RPMI8226 (cell line): ENCODE measurements at places on chromosomes 11 and 22.

GRCh38 chr11:65414776-65415498 is 7.7 kb upstream of the NEAT1 start:
- no peak for DNase-seq

GRCh38 chr11:62930157-62930556 is 9.0 kb upstream of the CHRM1 start:
- DNase-seq: peak; percentile 55

DNA sequence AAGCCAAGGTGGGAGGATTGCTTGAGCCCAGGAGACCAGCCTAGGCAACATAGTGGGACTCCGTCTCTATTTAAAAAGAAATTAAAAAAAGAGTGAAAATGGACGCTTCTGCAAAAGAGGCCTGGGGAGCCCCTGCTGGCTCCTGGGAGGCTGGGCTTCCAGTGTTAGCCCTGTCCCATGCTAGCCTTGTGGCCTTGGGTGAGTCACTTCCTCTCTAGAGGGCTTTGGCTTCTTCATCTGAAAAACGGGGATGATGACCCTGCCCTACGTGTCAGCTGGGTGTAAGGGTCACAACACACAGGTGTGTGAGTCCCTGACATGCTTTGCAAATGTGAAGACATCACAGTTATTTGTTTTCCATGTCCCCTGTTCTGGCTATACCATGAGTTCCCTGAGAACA is 32.8 kb downstream of the FAM227A start:
- DNase-seq: peak; percentile 20

- peak; percentile 38 for DNase-seq
Measured at GRCh38 chr22:20456064-20456721, 18.6 kb upstream of the SCARF2 start.
